ENCODE measurements at places on chromosomes 5 and 9.

DNA sequence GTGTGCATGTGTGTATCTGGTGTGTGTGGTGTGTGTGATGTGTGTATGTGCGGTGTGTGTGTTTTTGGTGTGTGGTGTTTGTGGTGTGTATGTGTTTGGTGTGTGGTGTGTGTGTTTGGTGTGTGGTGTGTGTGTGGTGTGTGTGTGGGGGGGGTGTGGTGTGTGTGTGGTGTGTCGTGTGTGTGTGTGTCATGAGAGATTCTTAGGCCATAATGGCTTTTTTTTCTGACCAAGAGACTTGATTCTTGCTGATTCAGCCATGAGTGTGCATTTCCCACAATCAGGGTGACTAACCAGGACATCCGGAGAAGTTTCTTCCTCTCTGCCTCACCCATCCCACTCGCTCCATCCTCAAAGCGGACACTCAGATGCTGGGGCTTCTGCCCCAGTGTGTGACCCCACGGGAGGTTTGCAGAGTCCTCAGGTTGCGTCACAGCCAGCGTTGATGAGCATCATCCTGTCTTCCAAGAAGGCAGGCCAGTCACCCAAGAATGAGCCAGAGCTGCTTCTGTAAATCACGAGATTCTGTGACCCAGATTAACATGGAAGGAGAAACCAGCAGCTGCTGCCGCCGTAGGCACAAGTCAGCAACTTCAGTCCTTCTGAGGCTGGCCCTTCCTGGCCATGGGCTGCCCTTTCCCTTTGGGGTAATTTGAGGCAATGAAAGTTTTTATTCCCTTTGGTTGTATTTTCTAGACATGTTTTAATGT, 12.5 kb upstream of the CTSL start:
- DNase-seq: no peak

DNA sequence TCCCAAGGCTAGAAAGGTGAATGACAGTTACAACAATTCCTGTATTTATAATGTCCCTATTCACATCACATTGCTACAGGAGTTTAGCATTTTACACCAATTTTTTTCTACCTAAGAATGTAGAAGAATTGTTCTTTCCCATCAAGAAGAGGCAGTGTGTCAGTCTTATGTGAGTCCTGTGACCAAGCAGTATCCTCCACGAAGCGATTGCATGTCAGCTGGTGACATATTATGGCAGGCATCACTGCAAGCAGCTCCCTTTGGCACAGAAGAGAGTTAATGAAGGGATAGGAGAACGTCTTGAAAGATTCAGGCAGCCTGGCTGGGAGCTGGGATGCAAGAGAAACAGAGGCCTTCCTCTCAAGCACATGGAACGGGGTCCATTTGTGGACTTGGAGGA, 199.8 kb downstream of the SMC2 start:
- DNase-seq: no peak

DNA sequence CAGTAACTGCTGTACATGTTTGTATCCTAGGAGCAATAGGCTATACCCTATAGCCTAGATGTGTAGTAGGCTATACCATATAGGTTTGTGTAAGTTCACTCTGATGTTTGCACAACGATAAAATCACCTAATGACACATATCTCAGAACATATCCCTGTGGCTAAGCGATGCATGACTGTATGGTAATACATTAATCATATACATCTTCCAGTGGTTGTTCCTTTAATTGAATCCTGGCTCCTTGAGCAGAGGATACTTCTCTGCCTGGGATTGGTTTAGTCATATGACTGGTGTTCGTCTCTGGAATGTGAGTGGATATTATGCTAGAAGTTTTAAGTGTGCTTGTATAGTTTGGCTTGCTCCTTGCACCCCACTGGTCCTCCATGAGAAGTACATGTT, 425.8 kb downstream of the MAN2A1 start:
- no peak for DNase-seq

GRCh38 chr5:94745786-94746730, 127.6 kb downstream of the SLF1 start:
- no peak for DNase-seq

- no peak for DNase-seq
Observed at GRCh38 chr5:172694541-172694940, 53.5 kb downstream of the NEURL1B start.

GRCh38 chr5:1884678-1885403, 2.1 kb upstream of the IRX4 start:
- no peak for DNase-seq

DNA sequence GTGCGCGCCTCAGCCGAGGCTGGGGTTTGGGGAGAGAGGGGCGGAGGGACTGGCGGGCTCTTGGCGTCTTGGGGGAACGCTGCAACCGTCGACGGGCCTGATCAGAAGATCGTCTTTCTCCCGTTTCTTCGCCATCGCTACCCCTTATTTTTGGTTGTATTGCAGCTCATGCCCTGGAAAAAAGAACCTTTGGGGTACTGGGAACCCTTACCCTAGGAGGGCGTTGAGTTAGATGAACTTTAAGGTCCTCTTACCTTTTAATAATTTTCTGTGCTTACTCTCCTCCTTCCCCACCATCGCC, 719 bp downstream of the PAIP2 start:
- DNase-seq: no peak

DNA sequence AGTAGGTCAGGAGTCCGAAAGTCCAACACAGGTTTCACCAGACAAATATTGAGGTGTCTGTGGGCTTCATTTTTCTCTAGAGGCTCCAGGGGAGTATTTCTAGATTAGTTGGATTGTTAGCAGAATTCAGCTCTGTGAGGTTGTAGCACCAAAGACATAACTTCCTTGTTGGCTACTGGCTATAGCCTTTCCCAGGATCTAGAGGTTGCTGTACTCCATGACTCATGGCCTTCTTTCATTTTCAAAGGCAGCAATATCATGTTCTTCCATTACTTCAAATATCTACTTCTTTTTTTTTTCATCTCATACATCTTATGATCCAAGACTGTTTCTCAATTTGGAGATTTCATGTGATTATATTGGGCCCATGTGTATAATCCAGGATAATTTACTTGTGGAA, 404.0 kb upstream of the FAM174A start:
- no peak for DNase-seq

GRCh38 chr9:114244570-114244969, 78.3 kb upstream of the ORM1 start:
- DNase-seq: no peak
